Glomerular endothelial cell (primary cell): ENCODE measurements at places on chromosomes 12 and 14. TPM values are rescaled to one million over a fixed set of nuclear protein-coding genes. Genes with fewer than 3 reads are reported as not detected.

GRCh38 chr12:110739894-110740293, 2.8 kb downstream of the PPP1CC start:
- no peak for DNase-seq

The JPH4 gene
- total RNA-seq = 0.53 TPM in 1 of 2 replicates, not detected in the other

- DNase-seq = no peak
These were observed 10.2 kb upstream of the SERPINA9 start for GRCh38 chr14:94485944-94486841.

- DNase-seq = no peak
These were observed 56.5 kb upstream of the DLK1 start for GRCh38 chr14:100670017-100670752.

DNA sequence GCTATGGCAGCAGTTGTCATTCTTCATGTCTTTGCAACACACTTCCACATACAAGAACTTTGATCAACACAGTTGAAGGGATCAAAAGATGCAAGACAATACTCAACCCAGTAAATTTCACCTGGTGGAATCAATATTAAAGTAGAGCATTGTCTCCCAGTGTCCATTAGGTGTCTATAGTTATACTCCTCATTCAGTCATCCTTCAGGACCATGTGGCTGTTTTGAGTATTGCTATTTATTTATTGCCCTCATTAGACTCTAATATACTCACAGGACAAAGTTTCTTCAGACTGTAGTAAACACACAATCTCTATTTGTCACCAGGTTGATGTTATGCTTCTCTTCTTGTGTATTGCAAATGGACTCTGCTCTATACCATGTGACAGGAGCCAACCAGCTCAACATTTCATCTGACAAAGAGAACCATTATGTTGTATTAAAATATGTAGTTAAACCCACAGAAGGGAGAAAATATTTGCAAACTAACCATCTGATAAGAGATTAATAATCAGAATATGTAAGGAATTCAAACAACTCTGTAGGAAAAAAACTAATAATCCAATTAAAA, 146.6 kb downstream of the TGFB3 start:
- DNase-seq = no peak

DNA sequence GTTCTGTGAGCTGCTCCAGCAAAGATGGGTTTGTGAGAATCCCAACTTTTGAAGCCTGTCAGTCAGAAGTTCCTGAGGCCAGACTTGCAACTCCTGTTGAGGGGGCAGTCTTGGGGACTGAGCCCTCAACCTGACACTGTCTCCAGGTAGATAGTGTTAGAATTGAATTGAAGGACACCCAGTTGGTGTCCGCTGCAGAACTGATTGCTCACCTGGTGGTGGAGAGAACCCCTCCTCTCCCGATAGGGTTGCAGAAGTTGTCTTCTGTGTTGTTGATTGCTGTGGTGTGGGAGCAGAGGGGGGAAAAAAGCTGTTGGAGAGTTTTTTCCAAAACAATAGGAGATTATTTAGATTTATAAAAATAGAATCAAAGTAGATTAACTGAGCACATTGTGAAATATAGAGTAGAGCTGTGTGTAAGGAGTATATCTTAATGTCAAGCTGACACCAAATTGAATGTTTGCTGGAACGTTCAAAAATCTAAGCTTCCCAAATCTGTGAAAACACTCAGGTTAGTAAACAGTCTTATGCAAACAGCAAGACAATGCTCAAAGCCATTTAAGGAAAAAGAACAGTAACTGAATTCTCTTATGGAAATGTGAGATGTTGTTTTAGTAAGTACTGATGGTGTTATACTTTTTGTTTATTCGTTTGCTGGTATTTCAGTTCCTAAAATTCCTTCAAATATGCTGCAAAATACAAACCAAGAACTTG, 18.6 kb downstream of the HIF1A start:
- no peak for DNase-seq

- DNase-seq = no peak
These were observed 102.7 kb upstream of the MAP1LC3B2 start for GRCh38 chr12:116456330-116457082.

GRCh38 chr14:56118611-56119181, 485 bp downstream of the PELI2 start:
- no peak for DNase-seq

GRCh38 chr14:93878871-93879270, 48.3 kb upstream of the FAM181A start:
- DNase-seq = no peak

The IFNG-AS1 gene
- total RNA-seq = not detected in 2 replicates

The TGM1 gene
- 0.64 and 2.5 TPM in 2 replicates for total RNA-seq

- DNase-seq = no peak
These were observed 1157.2 kb downstream of the TMEM121 start for GRCh38 chr14:106683631-106684030.

DNA sequence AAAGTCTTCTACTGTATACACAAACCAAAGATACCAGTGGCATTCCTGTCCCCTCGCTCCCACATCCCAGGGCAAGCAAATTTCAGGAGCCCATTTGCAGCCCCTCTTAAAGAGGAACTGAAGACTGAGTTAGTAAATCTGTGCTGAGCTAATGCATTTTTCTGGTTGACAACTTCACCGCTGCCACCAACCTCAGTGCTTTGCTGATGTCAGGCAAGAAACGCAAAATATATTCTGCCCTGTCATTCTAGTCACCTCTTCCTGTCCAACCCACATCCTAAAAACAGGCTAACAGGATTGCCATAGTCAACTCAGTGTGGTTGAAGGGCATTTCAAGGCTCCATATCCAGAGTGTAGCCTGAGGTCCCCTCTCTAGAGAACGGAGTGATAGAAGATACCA, 59.4 kb upstream of the FICD start:
- DNase-seq = no peak

DNA sequence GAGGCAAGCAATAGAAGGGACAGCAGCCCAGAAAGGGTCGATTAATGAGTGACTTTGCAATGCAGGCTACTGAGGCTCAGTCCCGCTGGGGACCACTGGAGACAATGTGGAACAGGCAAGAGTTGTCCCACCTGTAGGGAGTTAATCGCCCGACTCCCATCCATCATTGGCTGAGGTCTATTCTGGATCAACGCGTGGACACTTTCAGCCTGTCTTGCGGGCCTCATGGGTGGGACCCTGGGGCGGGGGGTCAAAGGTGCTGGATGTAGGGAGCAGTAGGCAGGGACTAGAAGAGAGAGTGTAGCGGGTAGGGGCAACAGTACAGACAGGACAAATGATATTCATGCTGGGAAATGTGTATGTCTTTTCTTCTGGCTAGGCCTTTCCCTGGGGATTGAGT, 6.1 kb downstream of the IFI27L2 start:
- no peak for DNase-seq

GRCh38 chr12:49847161-49847560, 4.3 kb upstream of the BCDIN3D start:
- no peak for DNase-seq

- no peak for DNase-seq
These were observed 1.2 kb downstream of the SPTSSA start for GRCh38 chr14:34460841-34461240.

The MANSC4 gene
- not detected in 2 replicates for total RNA-seq

GRCh38 chr12:124780752-124781685, 82.6 kb downstream of the SCARB1 start:
- no peak for DNase-seq

GRCh38 chr12:122190842-122191668, 8.1 kb downstream of the LRRC43 start:
- DNase-seq = peak; percentile 14

The AMN gene
- 0.05 and 0.23 TPM in 2 replicates for total RNA-seq

The CD4 gene
- not detected in 2 replicates for total RNA-seq

The KRT82 gene
- not detected in 2 replicates for total RNA-seq

The IFNG gene
- total RNA-seq = not detected in 2 replicates

DNA sequence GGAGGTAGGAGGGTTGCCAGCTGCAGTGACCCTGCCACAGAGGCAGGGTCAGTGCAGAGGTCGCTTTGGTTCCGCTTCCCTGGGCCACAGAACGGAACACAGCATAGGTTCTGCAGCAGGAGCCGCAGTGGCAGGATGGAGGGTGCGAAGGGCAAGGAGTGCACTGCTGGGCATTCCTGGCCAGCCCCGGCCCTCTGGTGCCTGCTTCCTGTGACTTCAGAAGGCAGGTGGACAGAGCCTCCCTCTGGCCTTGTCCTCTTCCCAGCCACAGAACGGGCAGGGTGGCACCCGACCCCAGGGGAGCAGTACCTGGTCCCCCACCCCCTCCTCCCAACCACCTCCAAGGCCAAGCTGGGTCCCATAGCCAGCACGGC, 37.7 kb downstream of the SLC8B1 start:
- DNase-seq = no peak

GRCh38 chr12:31218203-31219025, 107.5 kb downstream of the SINHCAF start:
- no peak for DNase-seq

DNA sequence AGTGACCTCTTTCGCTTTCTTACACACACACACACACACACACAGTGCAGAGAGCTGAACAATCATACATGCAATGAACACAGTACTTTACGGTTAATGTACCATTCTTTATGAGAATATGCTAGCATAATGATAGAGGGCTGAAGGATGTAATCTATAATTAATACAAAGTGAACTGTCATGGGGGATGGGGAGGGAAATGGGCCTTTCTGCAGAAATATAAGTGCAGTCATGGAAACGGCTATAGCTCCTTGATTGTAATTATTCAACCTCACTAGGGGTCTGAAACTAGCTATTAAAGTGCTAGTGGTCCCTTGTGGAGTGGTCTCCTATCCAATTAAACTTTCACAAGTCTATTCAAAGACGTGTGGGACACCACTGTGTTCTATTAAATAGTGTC, 443.2 kb upstream of the FOXG1 start:
- DNase-seq = no peak

GRCh38 chr14:19895282-19895681, 20.3 kb downstream of the OR4K2 start:
- no peak for DNase-seq

- DNase-seq = no peak
These were observed 1162.1 kb downstream of the VRK1 start for GRCh38 chr14:97959251-97959650.

The ATF1 gene
- total RNA-seq = 13.5 and 15.8 TPM in 2 replicates

DNA sequence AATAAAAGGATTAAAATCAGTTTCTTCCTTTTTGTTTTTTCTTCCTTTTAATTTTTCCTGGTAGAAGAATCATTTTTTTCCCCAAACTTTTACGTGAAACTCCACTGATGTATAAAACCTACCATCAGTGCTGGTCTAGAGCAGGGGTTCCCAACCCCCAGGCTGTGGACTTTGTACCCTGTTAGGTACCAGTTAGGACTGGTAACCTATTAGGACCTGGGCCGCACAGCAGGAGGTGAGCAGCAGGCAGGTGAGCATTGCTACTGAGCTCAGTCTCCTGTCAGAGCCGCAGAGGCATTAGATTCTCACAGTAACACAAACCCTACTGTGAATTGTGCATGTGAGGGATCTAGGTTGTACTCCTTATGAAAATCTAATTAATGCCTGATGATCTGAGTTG, 10.1 kb downstream of the SMCO2 start:
- DNase-seq = no peak

The DTX1 gene
- total RNA-seq = 0.34 and 3.2 TPM in 2 replicates

GRCh38 chr12:41699658-41700057, 445.0 kb downstream of the GXYLT1 start:
- DNase-seq = no peak

The FOXN4 gene
- not detected in 2 replicates for total RNA-seq

The C12orf54 gene
- total RNA-seq = not detected in 2 replicates

- DNase-seq = no peak
These were observed 104.6 kb downstream of the AACS start for GRCh38 chr12:125169870-125170269.

DNA sequence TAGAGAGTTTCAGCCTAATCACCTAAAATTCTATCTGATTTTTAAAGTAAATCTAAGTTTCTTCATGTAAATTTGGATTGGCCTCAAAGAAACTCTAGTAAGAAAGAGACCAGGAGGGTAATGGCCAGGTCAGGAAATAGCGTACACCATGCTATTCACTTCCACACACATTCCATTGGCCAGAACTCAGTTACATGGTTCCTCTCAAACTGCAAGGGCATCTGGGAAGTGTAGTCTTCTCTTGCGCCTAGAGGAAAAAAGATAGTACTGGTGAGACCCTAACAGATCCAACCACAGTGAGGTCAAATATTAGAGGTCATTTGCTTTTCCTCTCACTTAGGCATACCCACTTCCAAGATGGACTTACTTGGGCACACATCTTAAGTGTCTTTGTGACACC, 39.1 kb downstream of the MBIP start:
- no peak for DNase-seq

DNA sequence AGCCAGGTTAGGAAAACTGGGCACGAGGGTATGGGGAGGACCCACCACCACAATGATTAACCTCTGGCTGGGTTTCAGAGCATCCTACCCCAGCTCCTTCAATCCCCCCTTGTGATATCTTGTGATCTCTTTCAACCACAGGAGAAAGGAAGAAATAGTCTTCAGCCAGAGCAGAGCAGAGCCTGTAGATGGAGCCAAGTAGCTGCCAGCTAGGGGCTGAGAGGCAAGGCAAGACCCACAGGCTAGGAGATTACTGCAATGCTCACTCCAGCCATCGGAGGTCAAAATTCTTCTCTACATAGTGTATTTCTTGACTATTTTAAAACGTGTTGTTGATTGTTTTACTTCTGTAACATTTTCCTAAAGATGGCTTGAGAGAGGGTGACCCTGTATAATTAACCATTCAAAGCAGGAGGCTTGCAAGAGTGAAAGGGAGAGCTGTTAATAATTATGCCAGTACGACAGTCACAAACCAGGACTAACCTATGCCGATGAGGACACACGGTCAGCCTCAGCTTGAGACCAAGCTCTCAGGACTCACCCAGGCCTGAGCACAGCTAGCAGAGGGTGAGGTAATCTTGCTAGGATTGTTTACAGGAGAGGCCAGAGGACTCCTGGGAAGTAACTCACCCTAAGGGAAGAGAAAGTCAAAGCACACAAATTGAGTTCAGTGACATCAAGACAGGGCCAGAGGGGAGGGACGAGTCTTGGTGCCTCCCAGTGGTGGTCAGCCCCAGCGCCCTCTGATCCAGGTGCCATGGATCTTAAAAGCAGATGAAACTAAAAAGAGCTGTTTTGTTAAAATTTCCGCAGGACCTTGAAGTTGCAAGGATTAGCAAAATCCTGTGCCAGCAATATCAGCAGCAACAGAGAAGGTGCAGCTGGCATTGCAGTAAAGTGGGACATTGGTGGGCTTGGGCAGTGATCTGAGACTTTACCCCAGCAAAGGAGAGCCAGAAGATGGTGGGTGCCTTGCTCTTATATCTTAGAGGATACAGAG, 29.8 kb upstream of the CDKN3 start:
- DNase-seq = peak; percentile 41

GRCh38 chr12:119942386-119942785, 46.6 kb upstream of the BICDL1 start:
- DNase-seq = no peak

The RASSF8 gene
- total RNA-seq = 34.9 and 38.7 TPM in 2 replicates
